MG63 (cell line): ENCODE measurements at places on chromosomes 12 and 14. TPM values are rescaled to one million over a fixed set of nuclear protein-coding genes. Genes with fewer than 3 reads are reported as not detected.
A peak's percentile ranks its signal among the peaks of the same experiment; 100 is the strongest.

GRCh38 chr12:80715713-80716249 is 931 bp upstream of the MYF5 start:
- no peak for DNase-seq

GRCh38 chr14:71238835-71239234 is 331.6 kb downstream of the PCNX1 start:
- no peak for DNase-seq

DNA sequence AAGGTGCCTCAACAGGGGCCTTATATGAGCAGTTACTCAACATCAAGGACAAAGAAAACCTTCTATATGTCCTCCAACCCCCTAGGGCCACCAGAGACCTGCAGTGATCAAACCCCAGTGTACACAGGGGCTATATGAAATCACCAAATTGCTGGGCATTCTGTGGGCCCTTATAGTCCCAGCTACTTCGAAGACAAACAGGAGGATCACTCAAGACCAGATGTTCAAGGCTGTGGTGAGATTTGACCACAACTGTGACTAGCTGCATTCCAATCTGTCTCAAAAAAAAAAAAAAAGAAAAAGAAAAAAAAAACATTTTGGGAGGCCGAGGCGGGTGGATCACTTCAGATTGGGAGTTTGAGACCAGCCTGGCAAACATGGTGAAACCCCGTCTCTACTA is 51.0 kb upstream of the PRB2 start:
- no peak for DNase-seq

The OR4Q2 gene
- not detected in 2 replicates for total RNA-seq

- no peak for DNase-seq
These were observed 8.7 kb upstream of the BHLHE41 start for GRCh38 chr12:26133521-26133920.

GRCh38 chr14:102278631-102278935 is 26.4 kb downstream of the MOK start:
- DNase-seq = no peak

The TRPV4 gene
- 0.20 and 1.1 TPM in 2 replicates for total RNA-seq

DNA sequence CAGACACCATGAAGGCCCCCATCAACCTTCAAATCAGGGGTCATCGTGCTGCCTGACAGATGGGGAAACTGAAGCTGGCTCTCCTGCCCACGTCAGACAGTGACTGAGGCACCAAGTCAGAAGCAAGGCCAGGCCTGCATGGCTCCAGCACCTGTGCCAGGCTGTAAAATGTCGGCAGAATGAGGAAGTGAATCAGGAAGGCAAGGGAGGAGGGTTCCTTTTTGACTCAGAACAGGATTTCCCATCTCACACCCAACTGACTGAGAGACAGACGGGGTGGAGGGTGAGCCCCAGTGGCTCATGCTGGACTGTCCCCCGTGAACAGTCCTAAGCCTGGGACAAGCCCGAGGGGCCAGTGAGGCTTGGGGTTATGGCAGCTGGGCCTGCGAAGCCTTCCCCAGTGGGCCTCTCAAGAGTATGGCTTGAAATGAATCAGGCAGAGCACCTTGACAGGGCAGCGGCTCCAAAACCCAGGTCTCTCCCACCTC is 20.9 kb downstream of the SYNE3 start:
- DNase-seq = no peak

- DNase-seq = peak; percentile 89
These were observed 10.6 kb downstream of the RARG start for GRCh38 chr12:53221203-53222080.

DNA sequence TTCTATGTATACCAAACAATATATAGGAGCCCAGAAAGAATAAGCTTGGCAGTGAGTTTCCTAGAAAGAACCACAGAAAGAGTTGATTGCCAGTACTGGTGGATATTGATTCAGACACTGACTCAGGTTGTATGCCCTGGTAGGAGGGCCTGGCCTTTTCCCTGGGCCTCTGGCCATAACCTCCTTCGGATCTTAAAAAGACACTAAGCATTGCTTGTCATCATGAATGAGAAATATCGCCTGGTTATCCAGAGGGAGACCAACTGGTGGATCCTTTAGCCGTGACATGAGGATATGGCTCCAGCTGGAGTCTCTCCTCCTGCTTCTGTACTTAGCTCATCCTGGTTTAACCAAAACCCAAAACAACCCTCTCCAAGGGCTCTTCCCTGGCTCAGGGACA is 231.5 kb downstream of the MSRB3 start:
- DNase-seq = peak; percentile 80

DNA sequence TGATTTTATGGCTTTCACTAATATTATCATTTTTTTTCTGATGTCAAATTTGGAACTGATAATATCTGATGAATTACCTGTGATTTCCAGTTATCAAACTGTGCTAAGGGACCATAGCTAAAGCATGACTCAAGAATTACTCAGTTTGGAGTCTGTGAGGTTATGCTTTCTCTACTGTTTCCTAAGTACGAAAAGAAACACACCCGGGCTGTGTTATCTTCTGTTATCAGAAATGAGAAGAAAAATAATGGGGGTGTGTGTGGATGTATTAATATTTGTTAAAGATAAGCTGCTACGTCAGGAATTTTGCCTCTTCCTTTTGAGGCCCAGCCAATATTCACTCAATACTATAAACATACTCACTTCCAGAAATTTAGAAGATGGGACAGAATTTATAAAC is 1401.9 kb upstream of the FLRT2 start:
- DNase-seq = no peak

DNA sequence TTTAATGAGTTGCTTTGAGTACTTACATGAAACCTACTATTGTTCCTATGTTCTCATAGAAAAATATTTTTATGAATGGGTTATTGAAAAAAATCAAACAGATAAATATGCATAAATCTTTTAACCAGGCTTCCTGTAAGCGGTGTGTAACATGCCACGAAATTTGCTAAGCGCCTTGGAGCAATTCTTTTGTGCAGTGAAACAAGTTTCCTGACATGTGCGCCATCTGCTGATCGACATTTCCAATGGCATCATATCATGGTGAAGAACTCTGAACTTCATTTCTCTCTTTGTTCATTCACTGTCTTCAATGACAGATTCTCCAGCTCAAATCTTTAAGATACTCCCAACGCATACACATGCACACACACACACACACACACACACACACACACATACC is 145.6 kb upstream of the NAV3 start:
- peak; percentile 38 for DNase-seq

GRCh38 chr12:119204131-119204530 is 25.4 kb downstream of the HSPB8 start:
- no peak for DNase-seq

- peak; percentile 28 for DNase-seq
These were observed at the start of gene TMEM63C for GRCh38 chr14:77181603-77182437. TSS of gene TMEM63C (plus strand) at chr14:77181798. CDS start at chr14:77218814, 37,016 bp downstream.

DNA sequence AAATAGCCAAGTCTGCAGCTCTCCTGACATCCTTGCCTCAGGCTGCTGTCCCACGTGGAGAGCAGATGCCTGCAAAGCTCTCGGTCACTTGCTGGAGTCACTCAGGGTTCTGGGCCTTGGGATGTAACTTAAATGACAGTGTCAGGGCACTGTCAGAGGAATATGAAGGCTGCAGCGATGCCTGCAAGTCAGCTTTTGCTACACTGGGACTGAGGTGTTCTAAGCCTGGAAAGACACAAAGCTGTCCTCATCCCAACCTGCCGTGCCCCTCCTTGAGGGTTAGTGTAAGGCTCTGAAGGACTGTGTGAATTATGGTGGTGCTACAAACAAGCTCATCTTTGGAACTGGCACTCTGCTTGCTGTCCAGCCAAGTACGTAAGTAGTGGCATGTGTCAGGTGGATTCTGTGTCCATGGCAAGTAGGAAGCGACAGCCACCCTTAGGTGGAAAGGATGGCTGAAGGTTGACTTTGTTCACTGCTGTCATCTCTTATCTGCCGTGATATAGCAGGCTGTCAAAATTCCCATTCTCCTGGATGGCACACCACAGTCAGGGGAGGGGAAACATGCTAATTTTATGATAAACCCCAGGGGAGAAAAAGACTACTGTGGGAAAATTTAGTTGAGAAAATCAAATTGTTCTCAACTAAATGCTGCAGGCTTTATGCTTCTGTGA is 79.9 kb downstream of the DAD1 start:
- no peak for DNase-seq

GRCh38 chr12:9647825-9648700 is 21.4 kb upstream of the CLEC2D start:
- DNase-seq = peak; percentile 91

- no peak for DNase-seq
These were observed 65.3 kb downstream of the VCPKMT start for GRCh38 chr14:50051106-50051505.

DNA sequence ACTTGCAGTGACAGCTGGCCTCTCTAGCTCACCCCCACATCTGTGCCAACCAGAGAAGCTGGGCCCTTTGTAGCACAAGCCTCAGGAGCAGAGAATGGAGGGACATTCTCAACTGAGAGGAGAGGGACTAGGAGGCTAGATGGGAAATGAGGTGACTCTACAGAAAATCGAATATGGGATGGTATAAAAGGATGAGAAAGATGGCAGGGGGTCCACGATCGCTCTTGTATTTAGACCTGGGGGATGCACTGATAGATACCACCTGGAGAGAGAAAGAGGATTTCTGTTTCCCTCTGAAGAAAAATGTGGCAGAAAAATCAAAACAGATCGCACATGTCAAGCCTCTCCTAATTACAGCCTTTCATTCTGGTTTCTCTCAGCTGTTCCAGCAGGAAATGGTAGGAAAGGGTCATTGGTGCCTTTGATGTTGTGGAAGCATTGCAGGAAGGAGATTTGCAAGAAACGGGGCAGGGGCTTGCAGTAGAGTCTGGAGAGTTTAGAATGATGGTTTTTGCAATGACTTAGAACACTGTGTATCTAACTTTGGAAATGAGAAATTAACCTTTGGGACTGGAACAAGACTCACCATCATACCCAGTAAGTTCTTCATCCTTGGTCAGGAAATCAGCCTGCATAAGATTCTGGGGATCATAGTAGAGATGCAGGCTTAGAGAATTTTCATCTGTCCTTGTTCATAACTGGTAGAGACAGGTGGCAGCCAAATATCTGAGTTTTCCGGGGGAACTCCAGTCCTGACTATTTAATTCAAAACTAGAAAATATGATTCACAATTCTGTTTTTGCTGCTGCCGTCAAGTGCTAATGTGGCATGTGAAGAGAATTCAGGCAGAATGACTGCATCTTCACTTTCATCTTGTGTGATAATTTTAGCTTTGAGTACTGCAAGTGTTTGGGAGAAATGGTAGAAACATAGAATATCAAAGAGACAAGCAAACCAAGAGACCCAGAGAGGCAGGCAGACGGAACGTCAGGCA is 98.8 kb downstream of the DAD1 start:
- no peak for DNase-seq

DNA sequence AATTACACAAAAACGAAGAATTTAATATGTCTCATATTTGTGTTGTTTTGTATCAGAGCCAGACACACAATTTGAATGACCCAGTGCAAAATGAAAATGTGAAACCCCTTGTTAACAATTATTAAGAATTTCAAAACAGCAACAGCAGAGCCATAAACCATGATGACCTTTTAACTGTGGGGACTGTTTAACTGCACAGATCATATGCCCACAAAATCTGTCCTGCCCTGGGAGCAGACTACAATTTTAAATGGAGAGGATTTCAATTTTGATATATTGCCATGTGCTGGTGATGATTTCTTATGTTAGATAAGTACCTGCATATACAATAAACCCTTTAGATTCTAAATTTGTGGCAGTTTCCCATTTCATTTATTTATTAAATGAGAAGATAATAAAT is 455.5 kb upstream of the MGAT4C start:
- DNase-seq = no peak

The ASPG gene
- total RNA-seq = not detected in 2 replicates

DNA sequence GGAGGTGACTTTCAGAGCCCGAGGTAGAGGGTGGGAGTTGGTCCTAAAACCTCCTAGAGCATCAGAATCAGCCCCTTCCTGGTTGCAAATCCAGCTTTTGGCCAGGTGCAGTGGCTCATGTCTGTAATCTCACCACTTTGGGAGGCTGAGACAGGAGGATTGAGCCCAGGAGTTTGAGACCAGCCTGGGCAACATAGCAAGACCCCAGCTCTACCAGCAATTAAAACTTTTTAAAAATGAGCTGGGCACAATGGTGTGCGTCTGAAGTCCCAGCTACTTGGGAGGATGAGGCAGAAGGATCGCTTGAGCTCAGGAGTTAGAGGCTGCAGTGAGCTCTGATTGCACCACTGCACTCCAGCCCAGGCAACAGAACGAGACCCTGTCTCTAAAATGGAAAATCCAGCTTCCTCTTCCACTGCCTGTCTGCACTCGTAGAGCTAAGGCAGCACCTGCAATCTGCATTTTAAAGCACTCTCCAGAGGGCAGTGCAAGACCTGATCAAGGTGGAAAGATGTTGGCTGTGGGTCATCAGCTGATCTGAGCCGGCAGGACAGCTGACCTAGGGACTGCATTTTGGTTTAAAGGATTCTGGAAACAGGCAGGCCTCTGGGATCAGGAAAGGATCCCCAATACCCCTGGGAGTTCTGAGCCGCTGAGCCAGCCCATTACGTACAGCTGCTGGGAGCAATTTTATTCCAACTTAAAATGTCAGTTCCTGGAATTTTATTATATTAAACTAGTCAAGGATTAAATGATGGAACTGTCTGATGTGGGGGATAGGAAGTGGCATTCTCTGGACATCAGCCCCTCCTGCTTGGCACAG is 1.8 kb upstream of the TESC start:
- no peak for DNase-seq

DNA sequence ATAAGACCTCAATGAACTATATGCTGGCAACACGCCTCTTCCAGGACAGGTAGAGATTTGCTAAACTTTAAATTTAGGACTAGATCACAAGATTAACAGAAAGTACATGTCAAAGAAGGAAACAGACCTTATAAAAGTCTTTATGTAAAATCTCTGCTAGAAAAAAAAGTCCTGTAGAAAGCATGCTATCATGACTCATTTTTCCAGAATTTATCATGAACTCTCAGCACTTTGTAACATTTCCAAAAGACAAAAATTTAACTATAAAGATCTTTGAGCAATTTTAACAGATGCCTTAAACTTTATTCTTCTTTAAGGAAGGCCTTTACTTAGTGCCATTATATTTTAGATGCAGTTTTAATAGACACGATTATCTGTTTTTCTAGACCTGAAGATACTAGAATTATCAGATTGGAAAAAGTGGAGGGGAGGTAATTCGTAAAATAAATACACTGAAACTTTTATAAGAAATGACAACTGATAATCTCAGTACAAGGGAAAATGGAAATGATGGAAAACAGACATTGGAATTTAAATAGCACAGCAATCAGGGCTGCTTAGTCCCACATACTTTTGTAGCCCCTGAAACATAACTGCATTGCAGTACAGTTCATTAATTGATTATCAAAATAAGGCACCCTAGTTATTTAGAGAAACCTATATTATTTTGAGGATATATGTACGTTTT is 92.0 kb downstream of the TTLL5 start:
- DNase-seq = no peak

DNA sequence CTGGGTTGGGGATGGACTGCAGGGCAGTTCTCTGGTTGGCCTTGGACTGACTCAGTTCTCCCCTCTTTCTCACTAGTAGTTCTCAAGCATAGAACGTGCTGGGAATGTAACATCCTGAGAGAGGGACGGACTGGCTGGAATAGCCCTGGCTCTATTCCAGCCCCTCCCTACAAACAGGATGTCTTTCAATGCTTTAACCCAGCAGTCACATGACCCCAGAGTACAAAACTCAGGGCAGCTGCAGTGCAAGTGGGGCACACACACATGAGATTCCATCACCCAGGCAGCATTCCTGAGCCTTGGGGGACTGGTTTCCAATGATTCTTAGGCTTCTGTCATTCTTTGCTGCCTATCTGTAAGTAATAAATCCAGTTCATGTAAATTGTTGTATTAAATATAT is 1.6 kb upstream of the ACOT6 start:
- DNase-seq = no peak

- no peak for DNase-seq
These were observed 1761.3 kb upstream of the SEL1L start for GRCh38 chr14:83294941-83295340.
